ENCODE measurements at places on chromosomes 11 and 22. TPM values are rescaled to one million over a fixed set of nuclear protein-coding genes. Genes with fewer than 3 reads are reported as not detected.

RCN1 gene
- total RNA-seq = 96.2 TPM

- DNase-seq = no peak
Measured at GRCh38 chr22:46129390-46130041, 20.8 kb upstream of the PPARA start.

GRCh38 chr11:44978274-44978960 is 27.7 kb upstream of the TP53I11 start:
- DNase-seq = no peak

DNA sequence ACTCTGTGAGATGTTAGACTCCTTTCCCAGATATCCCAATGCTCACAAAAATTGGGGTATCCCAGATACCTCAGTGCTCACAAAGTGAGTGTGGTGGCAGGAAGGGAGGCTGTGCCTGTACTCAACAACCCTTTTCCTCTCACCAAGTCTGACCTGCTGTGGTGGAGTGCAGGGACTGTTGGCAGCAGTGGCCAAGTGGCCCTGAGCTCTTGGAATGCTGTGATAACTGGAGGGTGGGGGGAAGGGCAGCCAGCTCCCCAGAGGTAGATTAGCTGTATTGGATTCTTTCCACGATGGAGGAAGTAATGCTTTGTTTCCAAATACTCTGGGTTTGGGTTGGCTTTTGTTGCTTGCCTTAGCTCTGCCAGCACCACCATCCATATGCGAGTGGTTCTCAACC is 46.0 kb upstream of the OR9Q1 start:
- DNase-seq = no peak

DNA sequence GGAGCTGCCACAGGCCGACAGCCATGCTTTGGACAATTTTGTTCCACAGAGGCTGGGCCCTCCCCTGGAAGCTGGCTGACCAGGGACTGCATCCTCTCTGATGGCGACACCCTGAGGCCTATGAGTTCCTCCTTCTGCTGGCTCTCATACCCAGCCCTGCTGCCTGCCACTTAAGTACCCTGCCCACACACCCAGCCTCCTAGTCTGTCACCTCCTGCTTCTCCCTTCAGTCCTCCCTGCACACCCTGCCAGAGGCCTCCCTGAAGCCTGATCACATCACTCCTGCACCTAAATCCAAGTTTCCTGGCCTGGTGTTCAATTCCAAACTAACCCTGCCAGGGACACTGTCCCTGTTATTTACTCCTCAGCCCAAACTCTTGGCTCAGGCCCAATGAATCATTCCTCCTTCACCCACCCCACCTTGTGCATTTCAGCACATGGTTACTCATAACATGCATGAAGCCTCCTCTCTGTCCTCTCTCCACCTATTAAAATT is 136.7 kb upstream of the NECTIN1 start:
- no peak for DNase-seq

GRCh38 chr11:76598426-76598839 is 72.1 kb downstream of the LRRC32 start:
- peak; percentile 47 for DNase-seq

- no peak for DNase-seq
Measured at GRCh38 chr22:46763051-46763705, 728 bp downstream of the TBC1D22A start.

DNA sequence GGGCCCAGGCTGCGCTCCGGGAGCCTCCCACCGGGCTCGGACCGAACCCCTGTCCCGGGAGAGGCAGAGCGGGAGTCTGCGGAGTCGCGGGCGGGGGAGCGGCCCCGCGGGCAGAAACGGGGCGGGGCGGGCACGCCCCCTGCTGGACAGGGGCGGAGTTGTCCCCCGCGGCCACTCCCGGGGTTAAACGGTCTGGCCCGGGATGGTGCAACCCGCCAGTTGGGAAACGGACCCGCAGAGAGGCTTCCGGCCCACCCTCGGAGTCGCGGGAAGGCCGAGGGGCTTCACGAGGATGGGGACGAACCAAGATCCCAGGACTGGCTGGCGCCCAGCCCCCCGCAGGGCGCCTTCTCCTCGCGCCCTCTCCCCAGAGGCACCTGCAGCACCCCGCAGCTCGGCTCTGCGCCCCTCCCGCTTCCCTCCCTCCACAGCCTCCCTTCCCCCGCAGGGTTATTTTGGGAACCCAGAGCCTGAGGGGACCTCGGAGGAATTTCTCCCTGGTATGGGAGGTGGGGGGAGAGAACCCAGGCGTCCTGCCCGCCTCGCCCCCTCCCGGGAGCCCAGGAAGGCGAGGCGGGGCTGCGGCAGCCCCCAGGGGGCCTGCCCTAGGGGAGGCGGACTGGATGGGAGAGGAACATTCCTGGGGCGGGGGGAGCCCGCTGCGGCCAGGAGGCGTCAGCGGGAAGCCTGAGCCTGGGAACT is 902 bp downstream of the RASGRP2 start:
- peak; percentile 83 for DNase-seq

DNA sequence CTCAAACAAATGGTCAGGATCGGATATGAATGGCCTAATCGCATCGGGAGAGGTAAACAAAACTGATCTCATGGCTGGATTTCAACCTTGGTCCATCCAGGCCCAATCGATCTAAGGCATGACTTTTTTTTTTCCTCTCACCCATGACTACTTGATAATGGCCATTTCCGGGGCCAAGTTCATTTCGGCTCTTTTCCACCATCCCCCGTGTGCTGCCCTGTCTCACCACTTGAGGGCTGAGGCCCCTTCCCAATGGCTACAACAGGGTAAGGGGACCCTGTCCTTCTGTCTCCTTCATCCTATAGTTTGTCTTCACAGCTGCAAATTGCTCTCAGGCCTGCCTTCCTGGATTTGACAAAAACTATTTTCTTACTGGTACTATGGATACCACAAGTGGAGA is 26.7 kb downstream of the GRAP2 start:
- peak; percentile 53 for DNase-seq

- no peak for DNase-seq
Measured at GRCh38 chr11:73266646-73267020, 5.5 kb upstream of the P2RY6 start.
